ENCODE measurements at places on chromosomes 1 and 21.

DNA sequence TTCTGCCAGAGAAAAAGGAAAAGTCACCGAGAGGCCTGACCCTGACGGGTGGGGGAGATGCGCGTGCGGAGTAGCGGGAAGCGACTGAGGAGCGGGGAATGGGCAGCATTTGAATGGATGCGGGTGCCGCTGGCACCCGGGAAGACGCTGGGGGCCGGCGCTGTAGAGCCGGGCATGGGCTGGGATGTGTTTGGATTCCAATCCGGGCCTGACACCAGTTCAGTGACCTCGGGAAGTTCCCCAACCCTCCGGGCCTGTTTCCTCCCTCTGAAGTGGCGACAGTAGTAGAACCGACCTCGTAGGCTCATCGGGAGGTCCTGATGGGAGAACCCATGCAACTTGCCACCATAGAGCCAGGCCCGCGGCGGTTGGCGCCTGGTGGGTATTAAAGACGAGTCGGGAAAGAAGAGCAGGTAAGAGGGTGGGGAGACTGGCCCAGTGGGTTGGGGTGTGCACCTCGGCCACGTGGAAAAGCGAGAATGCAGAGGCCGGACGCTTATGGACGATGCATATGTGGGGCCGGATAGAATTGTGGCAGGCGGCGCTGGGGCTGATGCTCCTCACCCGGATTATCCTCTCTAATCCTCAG is 642 bp upstream of the SLC16A1 start:
- DNase-seq = peak; percentile 29

DNA sequence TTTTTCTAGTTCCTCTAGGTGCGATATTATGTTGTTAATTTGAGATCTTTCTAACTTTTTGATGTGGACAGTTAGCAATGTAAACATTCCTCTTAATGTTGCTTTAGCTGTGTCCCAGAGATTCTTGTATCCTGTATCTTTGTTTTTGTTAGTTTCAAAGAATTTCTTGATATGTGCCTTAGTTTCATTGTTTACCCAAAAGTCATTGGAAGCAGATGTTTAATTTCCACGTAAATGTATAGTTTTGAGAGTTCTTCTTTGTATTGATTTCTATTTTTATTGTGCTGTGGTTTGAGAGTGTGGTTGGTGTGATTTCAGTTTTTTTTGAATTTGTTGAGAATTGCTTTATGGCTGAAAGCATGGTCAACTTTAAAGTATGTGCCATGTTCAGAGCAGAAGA is 319.4 kb downstream of the PTBP2 start:
- DNase-seq = no peak

GRCh38 chr1:37602750-37603694 is 7.3 kb upstream of the GNL2 start:
- peak; percentile 73 for DNase-seq

DNA sequence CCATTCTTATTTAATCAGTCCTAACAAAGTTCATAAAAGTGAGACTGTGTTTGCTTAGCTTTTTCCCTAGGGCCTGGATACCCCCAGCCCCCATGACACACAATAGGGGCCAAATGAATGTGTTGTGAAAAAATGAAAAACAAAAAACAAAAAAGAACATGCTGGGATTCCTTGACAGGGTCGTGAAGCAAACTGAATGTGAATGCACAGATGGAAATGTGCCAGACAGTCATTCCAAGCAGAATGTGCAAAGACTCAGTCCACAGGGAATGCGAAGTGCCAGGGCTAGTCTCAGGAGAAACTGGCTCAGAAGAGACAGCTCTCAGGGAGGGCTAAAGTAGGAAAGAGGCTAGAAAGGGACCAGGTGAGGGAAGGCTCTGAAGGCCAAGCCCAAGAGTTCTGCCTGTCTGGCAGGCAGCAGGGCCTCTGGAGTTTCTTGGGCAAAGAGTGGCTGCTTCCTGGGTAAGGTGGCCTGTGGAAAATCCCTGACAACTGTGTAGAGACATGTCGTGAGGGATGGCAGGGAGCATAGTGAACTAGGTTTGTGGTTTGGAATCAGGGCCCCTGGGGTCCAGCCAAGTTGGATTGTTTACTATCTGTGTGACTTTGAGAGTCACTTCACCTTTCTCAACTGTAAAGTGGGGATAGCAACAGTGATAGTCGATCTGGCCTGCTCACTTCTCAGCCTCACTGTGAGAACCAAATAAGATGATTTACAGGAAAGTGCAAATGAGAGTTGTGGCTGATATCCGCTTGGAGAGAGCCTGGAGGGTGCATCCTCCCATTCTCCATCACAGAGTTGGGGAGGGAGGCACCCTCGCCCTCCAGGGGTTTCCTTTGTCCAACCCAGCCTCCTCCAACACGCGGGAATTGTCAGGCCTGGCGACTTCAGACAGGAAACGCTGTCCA is 1.2 kb upstream of the ADAM15 start:
- peak; percentile 46 for DNase-seq

DNA sequence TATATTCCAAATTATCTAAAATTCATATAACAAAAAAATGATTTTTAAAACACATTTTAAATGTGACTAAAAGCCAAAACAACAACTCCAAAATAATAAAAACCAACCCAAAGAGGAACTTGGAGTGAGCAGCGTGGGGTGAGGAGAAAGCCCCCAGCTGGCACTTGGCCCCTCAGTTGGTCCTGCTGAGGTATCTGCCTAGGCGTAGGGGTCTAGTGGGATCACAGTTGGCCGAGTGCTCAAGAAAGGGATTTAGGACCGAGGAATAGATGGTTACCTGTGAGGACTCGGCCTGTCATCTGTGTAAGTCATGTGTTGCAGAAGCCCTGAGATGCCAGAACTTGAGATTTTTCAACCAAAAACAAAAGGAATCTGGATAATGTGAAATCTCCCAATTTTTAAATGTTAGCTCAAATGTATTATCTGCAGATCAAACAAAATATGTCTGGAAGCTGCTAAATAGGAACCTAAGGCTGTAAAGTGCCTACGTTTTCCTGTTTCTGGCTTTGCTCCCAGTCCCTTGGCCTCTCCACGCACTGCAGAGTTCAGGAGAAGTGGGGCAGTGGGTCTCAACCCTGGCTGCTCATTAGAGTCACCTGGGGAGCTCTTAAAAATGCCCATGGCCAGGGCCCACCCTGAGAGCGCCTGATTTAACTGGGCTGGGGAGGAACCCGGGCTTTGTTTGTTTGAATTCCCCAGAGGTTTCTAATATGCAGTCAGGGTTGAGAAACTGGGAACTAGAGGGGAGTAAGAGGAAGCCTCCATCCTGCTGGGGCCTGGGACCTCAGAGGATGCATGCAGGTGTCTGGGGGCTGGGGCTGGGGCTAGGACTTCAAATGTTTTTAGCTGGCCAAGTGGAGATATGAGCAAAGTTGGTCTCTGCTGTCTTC is 38.5 kb upstream of the LDLRAP1 start:
- DNase-seq = no peak

- no peak for DNase-seq
Measured at GRCh38 chr1:57064379-57065140, 98.7 kb upstream of the C8B start.

DNA sequence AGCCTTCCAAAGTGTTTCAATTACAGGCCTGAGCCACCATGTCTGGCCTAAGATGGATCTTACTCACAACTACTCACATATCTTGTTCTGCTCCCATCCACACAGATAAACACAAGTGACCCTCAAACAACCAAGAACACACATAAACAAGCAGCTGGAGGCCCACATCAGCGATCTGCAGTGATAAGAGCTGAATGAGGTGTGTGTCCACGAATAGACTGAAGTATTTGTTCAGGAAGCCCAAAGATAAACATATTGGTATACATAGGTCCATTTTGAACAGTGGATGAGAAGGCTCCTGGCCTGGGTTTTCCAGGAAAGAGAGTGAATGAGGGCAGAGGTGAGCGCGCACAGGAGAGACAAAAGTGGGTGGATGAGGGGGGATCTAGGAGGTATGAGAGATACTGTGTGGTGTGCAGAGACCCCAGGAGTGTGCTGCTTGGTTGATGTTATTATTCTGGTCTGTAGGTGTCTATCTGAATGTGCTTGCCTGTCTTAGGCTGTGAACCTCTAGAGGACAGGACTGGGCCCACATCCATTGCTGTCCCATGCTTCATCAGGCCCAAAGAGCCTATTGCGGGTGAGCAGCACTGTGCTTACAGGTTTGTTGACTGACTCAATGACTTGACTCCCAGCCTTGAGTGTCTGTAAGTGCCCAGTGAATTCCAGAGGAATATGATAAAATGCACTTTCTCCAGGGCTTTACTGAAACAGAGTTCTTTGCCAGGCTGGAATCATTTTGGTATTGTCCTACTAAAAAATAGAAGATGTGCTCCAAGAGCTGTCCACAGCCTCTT is 79.9 kb upstream of the ATP1A1 start:
- DNase-seq = no peak

DNA sequence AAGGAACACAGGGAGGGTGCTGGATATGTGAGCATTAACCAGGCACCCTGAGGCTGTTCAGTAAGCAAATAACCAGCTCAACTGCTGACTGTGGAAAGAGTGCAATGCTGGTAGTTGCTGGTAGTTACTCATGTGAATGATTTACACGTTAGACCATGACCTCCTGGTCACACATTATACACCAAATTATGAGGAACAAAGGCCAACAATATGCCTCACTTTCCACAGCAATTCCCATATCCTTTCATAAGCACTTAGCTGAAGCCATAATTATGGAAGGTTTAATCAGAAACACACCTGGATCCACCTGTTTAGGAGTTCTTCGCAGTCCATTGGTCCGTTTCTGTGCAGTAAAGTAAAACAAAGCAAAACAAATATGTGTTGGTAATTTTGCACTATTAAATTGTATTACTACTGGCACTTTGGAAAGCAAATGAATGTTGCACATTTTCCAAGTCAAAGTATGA is 281.8 kb downstream of the VAV3 start:
- DNase-seq = no peak

DNA sequence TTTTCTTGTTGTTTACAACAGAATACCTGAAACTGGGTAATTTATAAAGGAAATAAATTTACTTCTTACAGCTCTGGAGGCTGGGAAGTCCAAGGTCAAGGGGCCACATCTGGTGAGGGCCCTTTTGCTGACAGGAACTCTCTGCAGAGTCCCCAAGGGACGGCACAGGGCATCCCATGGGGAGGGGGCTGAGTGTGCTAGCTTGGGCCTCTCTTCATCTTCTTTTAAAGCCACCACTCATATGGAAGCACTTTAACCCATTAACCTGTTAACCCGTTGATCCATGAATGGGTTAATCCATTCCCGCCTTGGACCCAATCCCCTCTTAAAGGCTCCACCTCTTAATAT is 76.3 kb downstream of the OBSCN start:
- no peak for DNase-seq

DNA sequence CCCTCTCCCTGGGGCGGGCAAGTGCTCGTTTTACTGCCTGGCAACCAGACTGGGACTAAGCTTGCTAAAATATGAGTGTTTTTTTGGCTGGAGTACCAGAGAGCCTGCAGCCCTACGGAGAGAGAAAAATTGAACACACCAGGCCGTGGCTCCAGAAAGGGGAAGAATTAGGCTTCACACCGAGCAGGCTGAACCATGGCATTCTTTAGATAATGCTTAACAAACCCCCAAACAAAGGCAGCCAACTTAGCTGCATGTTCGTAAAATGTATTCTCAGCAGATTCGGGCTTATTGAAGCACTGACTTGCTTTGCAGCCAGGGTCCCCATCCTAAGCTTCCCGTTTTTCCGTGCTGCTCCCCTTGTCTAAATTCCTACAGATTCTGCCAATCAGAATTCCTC is 76.6 kb downstream of the LMX1A start:
- no peak for DNase-seq

DNA sequence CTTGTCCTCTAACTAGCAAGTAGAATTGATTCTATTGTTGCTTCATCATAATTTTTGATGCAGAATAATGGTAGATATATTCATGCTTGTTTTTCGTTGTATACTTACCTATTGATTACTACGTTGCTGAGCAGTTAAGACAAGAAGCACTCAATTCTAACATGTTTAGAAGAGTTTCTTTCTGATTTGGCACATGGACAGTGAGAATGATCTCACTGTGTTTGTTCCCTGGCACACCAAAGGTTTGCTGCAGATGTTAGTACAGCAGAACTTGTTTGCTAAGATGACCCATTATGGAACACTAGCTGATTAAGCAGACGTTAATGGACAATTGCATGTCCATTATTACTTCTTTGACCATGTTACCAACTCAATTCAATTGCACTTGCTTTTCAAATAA is 184.7 kb upstream of the SGIP1 start:
- DNase-seq = no peak
